RWPE2 (cell line): ENCODE measurements at places on chromosomes 7 and 10.

DNA sequence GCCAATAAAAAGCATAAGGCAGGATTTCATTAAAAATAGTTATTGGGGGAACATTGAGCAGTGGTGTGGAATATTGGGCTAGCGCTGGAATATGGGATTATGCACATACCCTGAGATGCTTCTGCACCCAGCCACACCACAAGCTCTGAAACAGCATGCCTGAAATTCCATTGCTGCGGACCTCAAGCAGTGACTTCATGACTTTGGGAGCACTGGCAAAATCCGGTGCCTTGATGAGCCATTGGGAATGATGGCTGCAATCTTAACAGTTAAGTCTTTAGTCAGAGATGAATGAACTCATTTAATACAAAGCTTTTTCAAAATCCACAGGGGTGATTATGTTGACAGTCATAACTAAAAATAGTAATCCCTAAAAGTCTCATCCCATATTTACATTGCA, 274.7 kb upstream of the MTPN start:
- DNase-seq, result no peak

- no peak for DNase-seq
These were observed 772 bp downstream of the HDAC9 start for GRCh38 chr7:18496341-18496700.

GRCh38 chr7:100166317-100166940, 2.0 kb downstream of the GAL3ST4 start:
- DNase-seq, result no peak

DNA sequence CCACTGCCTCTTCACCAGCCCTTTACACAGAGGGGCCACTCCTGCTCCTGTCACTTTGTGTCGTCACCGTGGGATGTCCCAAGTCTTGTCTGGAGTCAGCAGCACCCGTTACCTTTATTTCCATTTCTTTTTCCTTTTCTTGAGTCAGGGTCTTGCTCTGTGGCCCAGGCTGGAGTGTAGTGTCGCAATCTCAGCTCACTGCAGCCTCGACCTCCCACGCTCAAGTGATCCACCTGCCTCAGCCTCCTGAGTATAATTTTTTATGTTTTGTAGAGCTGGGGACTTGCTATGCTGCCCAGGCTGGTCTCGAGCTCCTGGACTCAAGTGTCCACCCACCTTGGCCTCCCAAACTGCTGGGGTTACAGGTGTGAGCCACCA, 28.6 kb upstream of the ADGRA1 start:
- no peak for DNase-seq

GRCh38 chr10:106980495-106981451, 183.7 kb downstream of the SORCS1 start:
- DNase-seq, result no peak

DNA sequence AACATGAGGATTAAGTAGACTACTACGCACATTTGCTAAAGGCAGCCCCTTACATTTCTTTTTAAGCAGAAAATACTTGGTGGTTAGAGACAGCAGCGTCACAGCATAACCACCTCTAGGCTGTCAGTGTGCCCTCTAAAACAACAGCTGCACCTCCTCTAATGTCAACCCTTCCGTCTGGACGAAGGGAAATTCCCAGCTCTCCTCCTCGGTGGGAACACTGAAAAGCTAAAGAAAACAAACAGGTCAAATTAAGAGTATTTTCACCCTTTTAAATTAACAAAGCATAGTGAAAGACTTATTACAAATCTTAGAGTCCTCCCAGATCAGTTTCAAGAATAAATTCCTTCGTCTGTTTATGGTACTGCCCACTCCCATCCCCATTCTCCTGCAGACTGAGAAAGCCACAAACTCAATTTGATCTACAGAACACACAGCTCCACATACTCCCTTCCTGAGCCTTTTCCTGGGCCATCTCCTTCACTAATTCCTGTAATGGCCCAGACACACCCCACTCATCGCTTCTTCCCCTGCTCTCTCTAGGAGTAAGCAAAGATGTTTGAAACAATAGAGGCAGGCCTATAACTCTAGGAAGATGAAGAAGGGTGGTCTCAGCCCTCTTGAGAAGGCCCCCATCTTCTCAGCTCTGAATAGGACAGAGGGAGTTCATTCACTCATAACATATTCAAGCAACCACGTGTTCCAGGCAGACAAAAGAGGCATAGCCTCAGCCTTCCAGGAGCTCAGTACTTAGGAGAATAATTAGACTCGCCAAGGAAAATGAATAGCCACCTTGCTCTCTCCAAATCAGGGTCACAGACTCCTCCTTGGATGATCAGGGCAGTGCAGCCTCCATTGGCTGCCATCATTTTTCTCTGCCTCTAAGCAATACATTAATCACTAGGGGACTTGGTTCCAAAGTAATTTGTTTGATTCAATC, 47.5 kb upstream of the HNRNPH3 start:
- no peak for DNase-seq

- DNase-seq, result no peak
These were observed 377.1 kb upstream of the DPP6 start for GRCh38 chr7:153675131-153675530.
